ENCODE measurements at places on chromosomes 7 and 10.
A peak's percentile ranks its signal among the peaks of the same experiment; 100 is the strongest.

GRCh38 chr10:78044179-78044578 lies 10.5 kb downstream of the RPS24 start:
- no peak for DNase-seq

DNA sequence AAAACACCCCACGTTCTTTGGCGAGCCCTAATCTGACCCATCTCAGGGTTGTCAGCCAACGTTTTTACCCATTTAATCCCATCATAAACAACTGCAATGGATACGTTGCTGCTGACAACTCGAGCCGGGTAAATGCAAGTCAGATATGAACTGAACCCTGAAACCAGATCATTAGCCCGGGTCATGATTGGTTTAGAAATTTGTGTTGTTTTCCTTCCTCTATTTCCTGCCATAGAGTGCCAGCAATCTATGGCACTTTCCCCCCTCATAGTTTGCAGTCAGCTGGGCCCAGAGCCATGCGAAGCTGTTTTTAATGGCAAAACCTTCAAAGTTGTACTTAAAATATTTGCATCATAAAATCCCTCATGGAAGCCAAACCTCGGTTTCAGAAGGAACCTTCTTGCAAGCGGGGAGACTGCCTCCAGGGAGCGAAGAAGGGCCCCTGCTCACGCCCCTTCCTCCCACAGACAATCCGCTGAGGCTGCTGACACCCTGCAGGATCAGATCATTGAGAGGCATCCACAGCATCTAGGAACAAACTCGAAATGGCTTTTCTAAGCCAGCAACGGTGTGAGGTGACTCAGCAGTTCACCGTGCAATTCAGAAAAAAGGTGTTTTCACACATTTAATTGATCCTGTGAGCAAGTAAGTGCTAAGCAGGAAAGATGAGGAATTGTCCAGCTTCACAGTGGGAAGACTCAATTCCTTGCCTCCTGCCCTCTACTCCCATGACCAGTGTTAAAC lies 710.1 kb downstream of the PARD3 start:
- no peak for DNase-seq

- no peak for DNase-seq
Measured at GRCh38 chr7:94128072-94128471, 123.9 kb upstream of the BET1 start.

- no peak for DNase-seq
Measured at GRCh38 chr10:69446650-69447151, 4.6 kb upstream of the TSPAN15 start.

DNA sequence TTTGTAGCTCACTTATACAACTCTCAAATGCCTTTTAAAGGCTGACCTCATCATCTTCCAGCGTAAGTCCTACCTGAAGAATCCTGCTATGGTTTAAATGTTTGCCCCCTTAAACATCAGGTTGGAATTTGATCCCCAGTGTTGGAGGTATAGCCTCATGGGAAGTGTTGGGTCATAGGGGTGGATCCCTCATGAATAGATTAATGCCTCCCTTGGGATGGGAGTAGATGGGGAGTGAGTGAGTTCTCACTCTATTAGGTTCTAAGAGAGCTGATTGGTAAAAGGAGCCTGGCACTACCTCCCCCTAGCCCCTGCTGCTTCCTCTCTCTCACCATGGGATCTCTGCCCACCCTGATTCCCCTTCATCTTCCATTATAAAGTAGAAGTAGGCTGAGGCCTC lies 285.6 kb downstream of the FZD1 start:
- no peak for DNase-seq

DNA sequence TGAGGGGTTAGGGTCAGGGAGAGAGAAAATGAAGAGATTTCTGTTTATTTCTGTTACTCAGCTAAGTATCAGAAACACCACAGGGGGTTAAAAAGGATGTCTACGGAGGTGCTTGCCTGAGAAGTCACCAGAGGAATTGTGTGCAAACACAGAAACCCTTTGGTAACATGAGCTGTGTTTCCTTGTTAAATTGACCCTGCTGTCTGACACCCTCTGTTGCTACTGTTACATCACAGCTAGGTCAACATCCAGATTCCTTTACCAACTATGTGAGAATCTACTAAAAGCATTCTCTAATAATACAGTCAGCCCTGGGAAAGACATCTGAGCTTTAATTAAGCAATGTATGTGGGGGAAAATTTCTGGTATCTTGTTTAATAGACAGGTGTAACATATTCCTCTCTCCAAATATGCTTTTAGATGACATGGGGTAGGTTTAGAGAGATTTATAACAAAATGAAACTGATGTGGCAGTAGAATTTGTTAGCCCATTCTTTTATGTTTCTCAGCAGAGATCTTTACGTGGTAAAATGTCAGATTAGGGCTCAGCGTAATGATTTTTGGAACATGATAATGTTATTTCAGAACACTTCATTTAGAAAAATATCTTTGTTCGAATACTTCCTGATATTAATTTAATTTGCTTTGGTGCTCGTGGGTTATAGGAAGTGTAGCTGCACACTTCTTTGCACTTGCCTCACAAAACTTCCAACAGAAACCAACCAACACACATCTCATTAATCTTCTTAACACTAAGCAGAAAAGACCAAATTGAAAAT lies 168.0 kb upstream of the AHR start:
- DNase-seq = no peak

GRCh38 chr7:152336754-152337368 lies 98.9 kb downstream of the KMT2C start:
- peak; percentile 35 for DNase-seq

- DNase-seq = no peak
Measured at GRCh38 chr7:28586736-28587135, 174.4 kb downstream of the CREB5 start.

GRCh38 chr10:4765428-4765827 lies 60.6 kb upstream of the AKR1E2 start:
- no peak for DNase-seq

DNA sequence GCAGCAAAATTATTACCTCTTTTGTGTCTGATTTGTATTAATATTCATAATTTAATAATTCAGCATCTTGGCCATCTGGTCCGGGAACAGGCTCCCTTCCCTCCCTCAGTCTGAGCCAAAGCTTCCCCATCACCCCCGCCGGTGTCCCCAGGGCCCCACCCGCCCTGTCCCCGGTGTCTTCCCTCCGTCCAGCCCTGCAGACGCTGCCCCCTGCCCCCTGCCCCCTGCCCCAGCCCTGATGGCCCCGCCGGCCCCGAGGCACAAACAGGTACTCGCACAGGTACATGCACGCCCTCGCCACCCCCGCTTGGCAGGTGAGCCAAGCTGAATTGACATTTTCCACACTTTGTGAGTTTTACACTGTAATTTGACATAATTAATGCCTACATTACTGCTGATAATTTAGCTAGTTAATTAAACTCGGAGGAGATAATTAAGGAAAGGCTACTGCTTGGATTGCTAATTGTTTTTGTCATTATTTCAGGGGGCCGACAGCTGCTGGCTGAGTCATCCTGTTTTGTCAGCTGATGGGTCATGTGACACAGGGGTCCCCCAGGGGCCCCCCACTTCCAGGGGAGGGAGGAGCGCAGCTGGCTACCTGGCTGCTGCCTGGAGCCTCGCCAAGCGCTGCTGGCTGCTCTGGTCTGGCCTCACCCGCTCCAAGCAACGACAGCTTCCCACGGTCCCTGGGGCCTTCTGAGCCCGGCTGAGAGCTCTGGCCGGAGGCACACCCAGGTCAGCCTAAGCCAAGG lies 36.6 kb downstream of the MICALL2 start:
- DNase-seq = no peak

GRCh38 chr7:107012691-107013090 lies 31.8 kb upstream of the PRKAR2B start:
- DNase-seq = no peak

DNA sequence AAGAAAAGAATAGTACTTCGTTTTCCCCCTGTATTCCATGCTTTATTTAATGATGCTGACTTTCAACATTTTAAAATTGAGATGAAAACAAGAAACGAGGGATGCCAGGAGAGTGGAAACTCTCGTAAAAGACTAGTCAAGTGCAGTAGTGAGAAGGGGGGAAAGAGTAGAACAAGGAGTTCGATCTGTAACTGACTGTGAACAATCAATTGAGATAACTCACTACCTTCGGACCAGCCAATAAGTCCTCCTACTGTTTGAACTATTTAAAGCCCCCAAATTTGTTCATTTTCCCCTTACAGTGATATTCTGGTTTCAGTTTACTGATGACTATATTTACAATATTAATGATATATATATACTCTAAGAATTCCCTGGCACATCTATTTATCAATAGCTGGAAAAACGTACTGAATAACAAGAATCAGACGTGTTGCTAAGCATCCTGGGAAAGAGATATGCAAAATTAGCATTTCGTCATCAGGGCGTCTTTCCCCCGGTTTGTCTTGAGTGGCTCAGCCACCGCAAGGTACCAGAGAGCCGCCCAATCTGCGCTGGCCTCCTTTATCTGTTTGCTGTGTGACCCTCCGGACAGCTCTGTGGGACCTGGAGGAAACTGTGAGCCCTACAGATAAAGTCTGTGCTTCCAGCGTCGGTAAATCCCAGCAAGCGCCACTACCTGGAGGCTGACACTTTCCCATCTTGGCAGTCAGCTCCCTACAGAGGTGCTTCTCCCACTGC lies 41.1 kb downstream of the PDIA4 start:
- DNase-seq = peak; percentile 91

- no peak for DNase-seq
Measured at GRCh38 chr10:130551676-130552075, 415.5 kb downstream of the GLRX3 start.

GRCh38 chr10:101840102-101840684 lies 3.4 kb downstream of the KCNIP2 start:
- no peak for DNase-seq

GRCh38 chr7:124077546-124077945 lies 44.7 kb upstream of the TMEM229A start:
- DNase-seq = no peak

DNA sequence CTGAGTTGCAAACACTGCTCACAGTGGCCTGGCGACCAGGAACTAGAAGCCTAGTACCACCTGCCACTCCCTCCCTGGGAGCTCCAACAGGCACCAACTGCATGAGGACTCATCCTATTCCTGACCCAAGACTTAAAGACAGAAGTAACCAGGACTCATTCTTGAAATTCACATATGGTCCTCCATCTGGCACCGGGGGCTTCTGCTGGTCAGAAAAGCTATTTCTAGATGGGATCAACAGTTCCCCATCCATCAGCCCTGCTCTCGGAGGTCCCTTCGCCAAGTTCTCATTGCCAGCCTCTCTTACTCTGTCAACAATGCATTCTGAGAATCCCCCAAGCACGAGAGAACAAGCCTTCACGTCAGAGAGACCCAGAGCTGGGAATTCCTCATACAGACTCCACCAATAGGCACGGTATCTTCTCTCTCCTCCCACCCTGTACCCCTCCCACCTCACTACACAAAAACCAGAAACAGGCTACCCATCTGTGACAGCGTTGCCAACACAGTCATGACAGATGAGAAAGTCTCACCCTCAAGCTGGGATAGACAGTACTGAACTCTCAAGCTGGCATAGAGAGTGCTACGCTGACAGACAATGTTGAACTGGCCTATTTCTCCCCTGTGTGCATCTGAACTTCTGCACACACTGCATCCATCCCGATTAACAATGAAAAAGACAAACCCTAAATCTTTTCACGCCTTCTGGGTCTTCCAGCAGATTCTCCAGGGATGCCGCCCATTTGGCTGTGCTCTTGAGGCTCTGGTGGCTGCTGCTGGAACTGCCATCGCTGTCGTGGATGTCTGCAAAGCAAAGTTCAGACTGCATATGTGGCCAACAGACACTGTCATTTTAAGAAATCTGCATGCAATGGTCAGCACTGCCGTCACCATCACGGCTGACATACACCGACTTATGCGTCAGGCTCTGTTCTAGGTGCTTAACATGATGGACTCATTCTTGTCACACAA lies 15.6 kb downstream of the RGS10 start:
- no peak for DNase-seq

- no peak for DNase-seq
Measured at GRCh38 chr7:151689196-151689971, 169.7 kb upstream of the RHEB start.

DNA sequence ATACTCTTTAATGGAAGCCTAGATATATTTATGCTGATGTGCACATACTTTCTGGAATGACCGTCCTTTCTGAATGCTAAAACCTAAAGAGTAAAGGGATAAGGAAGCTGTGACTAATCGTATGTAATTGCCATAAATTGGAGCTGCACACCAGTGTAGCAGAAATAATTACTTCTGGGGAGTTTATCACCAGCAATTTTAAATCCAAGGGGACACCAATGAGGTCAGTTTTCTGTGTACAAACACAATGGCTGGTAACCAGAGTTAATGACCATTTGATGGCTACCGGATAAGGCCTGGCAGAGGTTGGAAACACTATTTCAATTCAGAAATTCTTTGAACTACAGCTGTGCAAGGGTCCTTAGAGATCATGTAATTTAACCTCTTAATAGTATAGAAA lies 670.1 kb downstream of the REEP3 start:
- no peak for DNase-seq

DNA sequence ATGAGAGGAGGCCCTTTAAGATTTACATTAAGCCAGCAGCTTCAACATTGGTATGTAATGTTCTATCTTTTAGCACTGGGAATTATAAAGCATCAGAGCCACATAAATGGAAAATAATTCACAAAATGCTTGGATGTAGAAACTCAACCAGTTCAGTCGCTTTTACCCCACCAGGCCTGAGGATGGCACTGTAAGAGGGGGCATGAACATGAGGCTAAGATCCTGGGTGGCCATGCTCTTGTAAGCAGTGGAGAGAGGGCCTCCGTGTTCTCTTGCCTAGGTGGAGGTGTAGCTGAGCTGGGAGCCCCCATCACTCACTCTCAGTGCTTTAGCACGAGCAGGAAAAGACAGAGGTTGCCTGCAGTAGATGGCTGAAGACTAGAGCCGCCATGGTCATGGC lies 238.8 kb downstream of the FANK1 start:
- no peak for DNase-seq

- DNase-seq = no peak
Measured at GRCh38 chr7:144036302-144036885, 12.4 kb upstream of the OR2A5 start.

DNA sequence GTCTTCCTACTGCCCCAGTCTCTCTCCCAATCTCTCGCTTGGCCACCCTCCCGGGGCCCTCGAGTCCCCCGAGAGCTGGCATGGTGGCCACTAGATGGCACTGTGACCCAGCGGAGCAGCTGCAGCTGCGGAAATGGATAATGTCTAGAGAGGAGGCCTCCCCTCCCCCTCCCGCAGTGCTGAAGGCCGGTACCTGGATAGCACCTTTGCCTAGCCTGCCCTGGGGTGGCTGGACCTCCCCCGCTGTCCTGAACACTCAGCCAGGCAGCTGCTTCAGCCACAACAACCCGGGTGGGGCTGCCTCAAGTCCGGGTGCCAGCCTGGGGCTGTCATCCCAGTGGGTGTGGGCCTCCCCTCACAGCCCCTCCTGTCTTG lies 65.2 kb downstream of the GOLGA7B start:
- peak; percentile 85 for DNase-seq
